ENCODE measurements at places on chromosomes 11 and 22.

DNA sequence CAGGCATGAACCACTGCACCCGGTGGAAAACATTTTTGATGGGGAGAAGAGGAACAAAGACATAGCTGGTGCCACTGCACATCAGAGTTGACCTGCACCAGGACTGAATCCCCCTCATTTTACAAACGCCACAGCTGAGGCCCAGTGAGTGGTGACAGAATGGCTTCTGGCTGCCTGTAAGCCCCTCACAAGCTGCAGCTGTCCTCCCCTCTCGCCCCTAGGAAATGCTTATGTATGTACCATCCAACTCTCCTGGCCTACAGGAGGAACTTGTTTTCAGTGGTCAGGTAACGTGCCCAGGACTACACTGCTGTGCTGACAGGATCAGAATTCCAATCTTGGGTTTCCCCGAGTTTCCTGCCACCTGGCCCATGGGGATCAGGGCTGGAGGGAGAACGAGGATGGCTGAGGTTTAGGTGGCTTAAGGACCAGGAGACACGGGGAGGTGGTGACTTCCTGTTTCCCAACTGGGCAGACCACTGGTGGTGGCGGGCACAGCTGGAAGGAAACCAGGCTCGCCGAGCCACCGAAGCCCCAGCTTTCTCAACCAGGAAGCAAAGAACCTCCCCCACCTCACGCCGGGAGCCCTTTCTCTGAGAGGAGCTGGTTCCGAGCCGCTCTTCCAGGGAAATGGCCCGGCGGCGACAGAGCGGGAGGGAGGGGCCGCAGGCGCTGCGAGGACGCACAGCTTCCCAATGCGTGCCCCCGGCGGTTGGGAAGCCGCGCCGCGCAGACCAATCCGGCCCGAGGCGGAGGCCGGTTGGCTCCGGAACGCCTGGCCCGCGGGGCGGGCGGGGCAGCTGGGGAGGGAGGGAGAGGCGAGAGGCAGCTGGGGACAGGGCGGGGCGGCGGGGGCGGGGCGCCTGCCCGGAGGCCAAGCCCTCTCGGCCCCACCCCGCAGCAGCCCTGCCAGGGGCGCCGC is 1.0 kb upstream of the LRFN4 start:
- no peak for DNase-seq

DNA sequence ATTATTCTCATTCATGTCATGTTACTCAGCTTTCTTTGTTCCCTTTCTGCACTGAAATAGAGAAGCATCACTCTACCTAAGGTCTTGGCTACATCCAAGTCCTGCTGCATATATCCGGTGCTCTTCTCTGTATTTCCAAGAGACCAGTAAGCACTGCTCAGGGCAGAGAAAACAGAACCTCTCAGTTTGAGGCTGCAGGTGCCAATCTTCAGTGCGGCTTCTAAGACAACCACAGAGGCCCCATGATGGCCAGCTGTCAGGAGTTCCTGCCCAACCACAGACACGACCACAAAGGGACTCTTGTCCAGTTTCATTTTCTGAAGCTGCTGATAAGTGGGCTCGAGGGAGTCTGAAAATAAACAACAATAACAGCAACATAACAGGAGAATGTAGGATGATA is 378.4 kb upstream of the PITPNB start:
- DNase-seq, result no peak

DNA sequence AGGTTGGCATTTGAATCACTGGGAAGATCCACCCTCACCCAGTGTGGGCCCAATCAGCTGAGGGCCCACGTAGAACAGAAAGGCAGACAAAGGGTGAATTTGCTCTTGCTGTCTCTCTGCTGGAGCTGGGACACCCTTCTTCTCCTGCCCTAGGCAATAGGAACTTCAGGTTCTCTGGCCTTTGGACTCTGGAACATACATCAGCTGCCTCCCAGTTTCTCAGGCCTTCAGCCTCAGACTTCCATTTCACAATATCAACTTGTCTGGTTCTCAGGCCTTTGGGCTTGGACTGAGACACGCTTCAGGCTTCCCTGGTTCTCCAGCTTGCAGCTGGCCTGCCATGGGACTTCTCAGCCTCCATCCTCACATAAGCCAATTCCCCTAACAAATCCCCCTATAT is 14.7 kb upstream of the ASRGL1 start:
- no peak for DNase-seq

GRCh38 chr11:22635689-22636088 is 10.1 kb upstream of the FANCF start:
- no peak for DNase-seq

DNA sequence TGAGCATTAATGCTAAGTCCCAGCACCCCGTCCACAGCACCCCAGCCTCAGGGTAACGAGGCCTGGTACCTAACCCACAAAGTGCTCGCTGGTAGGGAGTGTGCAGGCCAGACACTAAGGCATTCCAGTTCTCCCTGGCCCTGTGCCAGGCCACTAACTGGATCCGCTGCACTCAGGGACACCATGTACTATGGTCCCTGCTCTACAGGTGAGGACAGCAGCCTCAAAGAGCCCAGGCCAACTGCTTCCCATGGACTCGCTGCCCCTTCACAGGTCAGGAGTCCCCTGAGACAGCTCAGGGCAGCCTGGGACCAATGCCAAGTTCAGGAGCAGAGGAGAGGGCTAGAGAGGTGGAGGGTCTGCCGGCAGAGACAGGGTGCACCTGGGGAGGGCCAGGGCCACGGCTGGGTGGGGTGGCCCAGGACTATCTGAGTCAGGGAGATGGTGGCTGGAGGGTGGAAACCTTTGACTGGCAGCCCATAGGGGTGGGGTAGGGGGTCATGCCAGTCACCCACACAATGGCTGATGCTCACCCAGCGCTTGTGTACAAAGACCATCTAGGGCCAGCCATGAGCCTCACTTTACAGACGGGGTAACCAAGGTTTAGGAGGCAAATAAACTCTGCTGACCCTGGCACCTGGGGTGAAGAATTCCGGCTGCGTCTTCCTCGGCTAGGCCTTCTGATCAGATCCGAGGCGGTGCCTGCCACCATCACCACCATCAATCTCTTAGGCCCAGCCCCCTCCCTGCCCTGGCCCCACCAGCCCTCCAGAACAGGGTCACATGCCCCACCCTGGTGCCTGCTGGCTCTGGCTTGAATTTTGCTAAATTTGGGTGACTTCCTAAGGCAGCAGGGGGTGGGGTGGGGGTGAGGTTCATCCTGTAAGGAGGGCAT is 5.6 kb downstream of the OSBPL5 start:
- no peak for DNase-seq

- no peak for DNase-seq
These were observed 182.7 kb upstream of the SNX19 start for GRCh38 chr11:131099013-131099412.

- DNase-seq, result no peak
These were observed 28.7 kb upstream of the LMO1 start for GRCh38 chr11:8292351-8292750.

- DNase-seq, result no peak
These were observed 3.3 kb downstream of the TSPAN4 start for GRCh38 chr11:845872-846495.

DNA sequence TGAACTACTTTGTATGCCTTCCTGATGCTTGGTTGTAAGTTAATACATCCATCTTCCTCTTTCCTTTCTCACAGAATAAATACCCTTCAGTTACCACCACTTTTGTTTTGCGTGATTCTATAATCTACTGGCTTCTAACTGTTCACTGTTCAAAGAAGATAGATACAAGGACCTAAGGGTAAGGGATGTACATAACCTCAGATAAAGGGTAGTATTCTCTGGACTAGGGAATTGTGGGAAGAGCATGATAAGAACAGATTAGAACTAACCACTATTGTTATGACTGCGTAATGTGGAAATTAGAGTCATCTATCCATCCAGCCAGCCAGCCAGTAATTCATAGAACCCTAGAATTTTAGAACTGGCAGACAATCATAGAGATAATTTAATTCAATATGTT is 36.4 kb downstream of the MAP6 start:
- DNase-seq, result no peak

DNA sequence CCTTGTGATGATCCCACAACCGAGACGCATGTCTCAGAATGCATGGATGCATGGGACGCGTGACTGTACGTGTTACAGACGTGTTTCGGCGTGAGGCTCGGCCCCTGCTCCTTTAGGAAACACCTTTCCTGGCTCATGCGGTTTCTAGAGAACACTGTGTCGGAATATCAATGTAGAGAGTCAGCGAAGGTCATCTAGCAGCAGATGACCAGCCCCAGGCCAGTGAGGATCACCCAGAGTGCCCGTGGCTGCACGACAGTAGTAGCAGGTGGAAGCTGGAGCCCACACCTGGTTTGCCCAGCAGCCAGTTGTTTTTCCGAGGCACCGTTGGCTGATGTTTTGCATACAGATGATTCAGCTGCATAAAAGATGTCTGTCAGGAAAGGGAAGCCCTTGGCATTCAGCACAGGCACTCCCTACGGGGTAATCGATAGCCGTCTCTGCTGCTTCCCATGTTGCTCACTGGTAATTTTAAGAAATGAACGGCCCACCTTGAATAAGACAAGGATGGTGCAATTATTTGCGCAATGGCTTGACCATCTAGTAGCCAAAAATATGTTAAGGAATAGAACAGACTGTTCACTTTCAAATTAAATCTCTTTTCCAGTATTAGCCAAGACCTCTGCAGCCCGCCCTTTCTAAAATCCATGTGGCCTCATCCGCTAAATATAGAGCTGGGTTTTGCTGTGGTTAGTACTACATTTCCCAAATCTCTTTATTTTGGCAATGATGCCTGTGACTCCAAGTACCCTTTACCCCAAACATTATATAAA is 1.1 kb upstream of the CLTCL1 start:
- no peak for DNase-seq

GRCh38 chr11:1746956-1747752 is 3.2 kb downstream of the IFITM10 start:
- DNase-seq, result no peak

DNA sequence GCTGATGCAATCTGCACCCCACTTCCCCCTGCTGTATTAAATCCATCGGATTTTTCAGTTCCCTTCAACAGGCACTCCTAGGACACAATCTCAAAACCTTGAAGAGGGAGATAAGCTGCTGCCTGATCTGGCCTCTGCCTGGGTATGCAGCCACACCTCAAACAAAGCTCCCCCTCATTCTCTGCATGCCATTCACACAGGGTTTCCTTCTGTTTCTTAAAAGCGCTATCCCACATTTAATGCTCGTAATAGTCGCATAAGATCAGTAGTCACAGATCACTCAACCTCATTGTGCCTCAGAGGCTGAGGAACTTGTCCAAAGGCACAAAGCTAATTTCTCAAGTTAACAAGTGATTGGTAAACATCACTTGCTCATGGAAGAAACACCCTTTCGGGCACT is 34.0 kb downstream of the UQCR10 start:
- no peak for DNase-seq

GRCh38 chr11:62438641-62439040 is 19.8 kb downstream of the SCGB1A1 start:
- no peak for DNase-seq

DNA sequence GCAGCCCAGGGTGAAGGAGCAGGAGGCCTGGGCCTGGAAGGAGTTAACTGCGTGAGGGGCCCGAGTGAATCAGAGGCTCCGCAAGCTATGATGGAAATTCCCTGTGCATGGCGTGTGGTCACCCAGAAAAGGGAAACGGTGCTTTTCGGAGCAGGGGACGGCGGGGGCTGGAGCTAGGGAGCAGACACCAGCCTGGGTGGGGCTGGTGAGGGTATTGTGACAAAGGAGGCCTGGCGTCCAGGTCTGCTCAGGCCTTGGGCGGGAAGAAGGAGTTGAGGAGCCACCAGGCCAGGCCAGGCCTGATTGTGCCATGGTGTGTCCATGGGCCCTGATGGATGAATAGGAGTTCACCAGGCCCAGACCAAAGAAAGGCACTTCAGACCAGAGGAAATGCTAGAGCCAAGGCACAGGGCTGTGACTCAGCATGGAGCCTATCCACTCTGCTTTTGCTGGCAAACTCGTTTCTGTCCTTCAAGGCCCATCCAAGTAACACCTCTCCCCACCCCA is 12.8 kb upstream of the SPI1 start:
- DNase-seq, result no peak

- DNase-seq, result no peak
These were observed 113.6 kb upstream of the ANO5 start for GRCh38 chr11:22079133-22079872.

DNA sequence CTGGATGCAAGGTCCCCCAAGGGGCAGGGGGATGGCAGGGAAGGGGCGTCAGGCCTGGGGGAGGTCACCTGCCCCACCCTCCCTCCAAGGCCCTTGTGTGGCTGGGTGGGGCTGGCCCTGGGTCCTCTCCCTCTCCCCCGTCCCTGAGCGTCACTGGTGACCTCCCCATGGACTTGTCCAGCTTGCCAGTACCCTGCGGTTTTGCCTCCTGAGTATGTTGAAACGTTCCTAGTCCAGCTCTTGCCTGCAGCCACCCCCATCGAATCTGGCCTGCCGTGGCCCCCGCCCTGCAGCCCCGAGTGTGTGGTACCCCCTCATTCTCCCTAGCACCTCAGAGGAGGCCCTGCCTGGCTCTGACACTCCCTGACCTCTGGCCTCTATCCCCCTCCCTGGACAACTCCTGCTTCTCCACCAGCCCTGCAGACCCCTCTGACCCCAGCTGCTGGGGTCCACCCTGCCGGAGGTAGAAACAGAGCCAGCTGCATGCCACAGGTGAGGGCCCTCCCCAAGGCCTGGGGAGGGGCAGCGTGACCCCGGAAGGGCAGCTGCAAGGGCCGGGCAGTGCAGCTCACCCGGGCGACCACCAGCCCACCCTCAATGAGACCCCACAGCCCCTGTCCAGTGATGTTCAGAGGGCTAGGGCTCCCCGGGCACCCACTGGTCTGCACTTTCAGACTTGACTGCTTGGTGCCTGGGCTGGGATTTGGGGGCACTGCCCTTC is 4.1 kb upstream of the MUC6 start:
- DNase-seq, result no peak

- DNase-seq, result no peak
These were observed 15.1 kb upstream of the CEP295 start for GRCh38 chr11:93646399-93646798.

DNA sequence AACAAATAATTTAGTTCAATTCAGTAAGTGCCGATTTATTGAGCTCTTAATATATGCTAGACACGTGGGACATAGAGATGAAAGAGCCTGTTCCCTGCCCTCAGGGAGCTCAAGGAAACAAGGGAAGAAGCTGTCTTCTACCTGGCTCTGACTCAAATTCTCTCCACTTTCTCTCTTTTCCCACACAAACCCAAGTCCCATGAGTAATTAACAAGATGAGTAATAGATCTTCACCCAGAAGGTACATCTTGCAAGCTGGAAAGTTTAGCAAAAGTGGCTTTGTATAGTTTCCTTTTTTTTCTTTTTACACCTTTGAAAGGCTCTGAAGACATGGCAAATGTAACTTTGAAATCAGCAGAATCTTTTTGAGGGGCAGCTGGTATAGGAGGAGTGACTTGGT is 48.2 kb upstream of the CHST1 start:
- DNase-seq, result no peak
